ENCODE measurements at places on chromosomes 11 and 22. TPM values are rescaled to one million over a fixed set of nuclear protein-coding genes. Genes with fewer than 3 reads are reported as not detected.

DNA sequence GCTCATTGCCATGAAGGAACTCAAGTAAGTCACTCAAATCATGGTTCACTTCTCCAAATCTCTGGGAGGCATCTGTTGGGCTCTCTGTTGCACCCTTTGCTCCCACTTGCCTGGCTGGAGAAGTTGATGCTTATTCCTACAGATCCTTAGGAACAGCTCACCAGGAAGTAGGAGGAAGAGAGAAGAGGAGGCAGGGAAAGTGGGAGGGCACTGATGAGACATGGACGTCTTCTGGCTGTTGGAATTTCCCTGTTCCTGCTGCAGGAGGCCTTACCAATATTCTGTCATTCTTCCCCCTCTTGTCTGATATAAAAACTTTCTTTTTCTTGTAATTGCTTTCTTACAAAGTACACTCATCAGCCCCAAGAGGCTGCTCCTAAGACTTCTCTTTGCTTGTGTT lies 13.6 kb downstream of the POLR2F start:
- no peaks in the 10 kb centered on the region for H3K27me3 ChIP-seq
- no peak overlapping the region for H3K4me3 ChIP-seq
- H3K27ac ChIP-seq, result no peak overlapping the region
- peaks cover 18% of the 10 kb centered on the region for H3K36me3 ChIP-seq

- H3K4me3 ChIP-seq, result peak overlapping the region; percentile 99
- peaks cover 37% of the 10 kb centered on the region for H3K4me1 ChIP-seq
- peaks cover 38% of the 10 kb centered on the region for H3K36me3 ChIP-seq
- peak overlapping the region; percentile 94 for H3K27ac ChIP-seq
These were observed 1.5 kb downstream of the PTPRJ start for GRCh38 chr11:47981667-47982404.

- peaks cover 40% of the 10 kb centered on the region for H3K4me1 ChIP-seq
- DNase-seq, result peak; percentile 55
- peaks cover 33% of the 10 kb centered on the region for H3K27me3 ChIP-seq
- H3K27ac ChIP-seq, result no peak overlapping the region
- H3K36me3 ChIP-seq, result no peaks in the 10 kb centered on the region
These were observed 879 bp downstream of the TMEM121B start for GRCh38 chr22:17120281-17120680.

DNA sequence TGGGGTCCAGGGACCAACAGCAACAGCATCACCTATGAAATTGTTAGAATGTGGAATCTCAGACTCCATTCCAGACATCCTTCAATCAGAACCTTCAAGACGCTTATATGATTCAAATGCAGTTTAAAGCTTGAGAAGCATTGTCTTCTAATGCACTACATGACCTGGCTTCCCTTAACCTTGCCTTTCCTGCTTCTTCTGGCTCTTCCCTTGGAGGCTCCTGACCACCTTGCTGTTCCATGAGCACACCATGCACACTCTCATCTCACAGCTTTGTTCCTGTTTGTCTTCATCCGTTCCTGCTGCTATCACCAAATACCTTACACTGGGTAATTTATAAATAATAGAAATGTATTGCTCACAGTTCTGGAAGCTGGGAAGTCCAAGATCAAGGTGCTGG lies 26.1 kb downstream of the ZC3H12C start:
- no peak overlapping the region for H3K27ac ChIP-seq
- H3K27me3 ChIP-seq, result peaks cover 11% of the 10 kb centered on the region
- H3K4me3 ChIP-seq, result no peak overlapping the region
- H3K4me1 ChIP-seq, result no peaks in the 10 kb centered on the region
- no peaks in the 10 kb centered on the region for H3K36me3 ChIP-seq
- no peak for DNase-seq

GRCh38 chr22:26466196-26466595 lies 17.4 kb downstream of the HPS4 start:
- no peak for DNase-seq
- H3K36me3 ChIP-seq, result peaks cover 50% of the 10 kb centered on the region
- no peaks in the 10 kb centered on the region for H3K27me3 ChIP-seq
- H3K27ac ChIP-seq, result no peak overlapping the region

GRCh38 chr11:35011944-35012343 lies 95.5 kb downstream of the PDHX start:
- no peak for DNase-seq
- peaks cover 3% of the 10 kb centered on the region for H3K36me3 ChIP-seq
- H3K27me3 ChIP-seq, result peaks cover 11% of the 10 kb centered on the region
- H3K4me1 ChIP-seq, result peaks cover 54% of the 10 kb centered on the region
- no peak overlapping the region for H3K4me3 ChIP-seq

DNA sequence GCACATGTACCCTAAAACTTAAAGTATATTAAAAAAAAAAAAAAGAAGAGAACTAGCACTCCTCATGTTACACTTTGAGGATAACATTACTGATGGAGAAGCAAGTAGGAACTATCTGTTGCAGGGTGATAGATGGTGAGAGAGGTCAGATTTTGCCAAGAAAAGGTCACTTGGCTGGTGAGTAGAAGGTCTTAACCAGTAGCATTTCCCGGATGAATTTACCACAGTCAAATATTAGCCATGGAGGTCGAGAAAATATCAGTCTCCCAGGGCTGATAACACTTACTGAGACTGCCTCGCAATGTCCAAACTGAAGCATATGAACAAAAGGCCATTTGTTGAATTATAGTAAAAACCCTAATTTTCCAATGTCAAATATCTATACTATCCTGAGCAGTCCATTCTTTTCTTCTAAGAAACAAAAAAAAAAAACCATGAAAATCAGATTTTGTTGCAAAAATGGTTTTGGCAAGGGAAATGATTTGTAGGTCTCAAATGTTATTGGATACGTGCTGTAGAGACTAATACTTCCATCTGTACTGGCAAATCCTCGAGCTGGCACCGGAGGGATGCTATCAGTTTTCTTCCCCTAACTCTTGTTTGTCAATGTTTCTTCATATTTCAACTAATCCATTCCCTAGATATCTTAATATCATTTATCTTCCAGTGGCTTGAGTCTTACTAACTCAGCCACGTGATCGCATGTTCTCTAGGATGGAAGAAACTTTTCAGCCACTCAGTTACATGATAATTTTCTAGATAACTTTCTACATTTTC lies 14.5 kb upstream of the BBOX1 start:
- no peaks in the 10 kb centered on the region for H3K27me3 ChIP-seq
- no peak for DNase-seq
- no peaks in the 10 kb centered on the region for H3K4me1 ChIP-seq
- no peak overlapping the region for H3K27ac ChIP-seq
- no peak overlapping the region for H3K4me3 ChIP-seq

GRCh38 chr22:28183078-28183860 lies 264.2 kb upstream of the PITPNB start:
- no peaks in the 10 kb centered on the region for H3K36me3 ChIP-seq
- H3K4me1 ChIP-seq, result no peaks in the 10 kb centered on the region
- H3K27ac ChIP-seq, result no peak overlapping the region
- H3K27me3 ChIP-seq, result peaks cover 11% of the 10 kb centered on the region
- no peak overlapping the region for H3K4me3 ChIP-seq
- no peak for DNase-seq

- H3K27ac ChIP-seq, result no peak overlapping the region
- H3K36me3 ChIP-seq, result no peaks in the 10 kb centered on the region
- no peak overlapping the region for H3K4me3 ChIP-seq
- no peak for DNase-seq
- no peaks in the 10 kb centered on the region for H3K27me3 ChIP-seq
These were observed 24.1 kb downstream of the ADAMTS15 start for GRCh38 chr11:130472434-130472961.

GRCh38 chr11:110366291-110366690 lies 63.5 kb upstream of the FDX1 start:
- H3K4me3 ChIP-seq, result no peak overlapping the region
- peaks cover 12% of the 10 kb centered on the region for H3K4me1 ChIP-seq
- no peak for DNase-seq
- no peak overlapping the region for H3K27ac ChIP-seq
- H3K27me3 ChIP-seq, result no peaks in the 10 kb centered on the region

GRCh38 chr22:22097727-22098228 lies 115.2 kb upstream of the TOP3B start:
- DNase-seq, result no peak
- no peak overlapping the region for H3K4me3 ChIP-seq
- no peak overlapping the region for H3K27ac ChIP-seq
- H3K27me3 ChIP-seq, result peaks cover 40% of the 10 kb centered on the region

- peaks cover 41% of the 10 kb centered on the region for H3K27me3 ChIP-seq
- peaks cover 2% of the 10 kb centered on the region for H3K4me1 ChIP-seq
- no peak overlapping the region for H3K4me3 ChIP-seq
- H3K27ac ChIP-seq, result no peak overlapping the region
- no peaks in the 10 kb centered on the region for H3K36me3 ChIP-seq
These were observed 15.6 kb upstream of the NECTIN1 start for GRCh38 chr11:119744577-119744976.

DNA sequence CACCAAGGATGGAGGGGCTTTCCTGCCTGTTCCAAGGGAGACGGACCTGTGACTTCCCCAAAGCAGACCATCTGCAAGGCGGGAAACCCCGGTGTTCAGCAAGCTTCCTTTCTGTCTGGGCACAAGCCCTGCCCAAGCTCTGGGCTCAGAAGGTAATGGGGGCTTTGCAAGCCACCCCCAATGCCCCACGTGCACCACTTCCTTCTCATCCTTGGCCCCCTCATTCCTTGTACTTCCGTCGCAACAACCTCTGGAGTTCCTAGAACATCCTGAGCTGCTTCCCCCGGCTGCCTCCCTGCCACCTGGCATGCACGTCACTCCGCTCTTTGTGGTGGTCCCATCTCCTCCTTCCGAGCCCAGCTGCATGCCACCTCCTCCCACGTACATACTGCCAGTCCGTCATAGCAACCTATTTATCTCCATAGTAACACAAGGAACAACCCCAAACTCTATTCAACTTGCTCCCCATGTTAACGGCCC lies 3.9 kb downstream of the MYEOV start:
- H3K27ac ChIP-seq, result peak overlapping the region; percentile 78
- peak overlapping the region; percentile 65 for H3K4me3 ChIP-seq

- H3K27ac ChIP-seq, result no peak overlapping the region
- no peak overlapping the region for H3K4me3 ChIP-seq
- DNase-seq, result no peak
These were observed 55.0 kb upstream of the ZC3H12C start for GRCh38 chr11:110038201-110038600.

GRCh38 chr11:55795256-55795655 lies at the start of gene OR5D14:
OR5D14 (plus strand) TSS chr11:55795556; CDS start chr11:55795556, 0 bp downstream.
- H3K27ac ChIP-seq, result no peak within 1 kb of the TSS
- H3K4me3 ChIP-seq, result no peak within 1 kb of the TSS
- no peaks in the 10 kb centered on the region for H3K27me3 ChIP-seq
- DNase-seq, result no peak

GRCh38 chr11:30424321-30424720 lies 101.4 kb downstream of the ARL14EP start:
- no peak for DNase-seq
- no peak overlapping the region for H3K27ac ChIP-seq
- peaks cover 2% of the 10 kb centered on the region for H3K27me3 ChIP-seq
- no peaks in the 10 kb centered on the region for H3K4me1 ChIP-seq
- H3K4me3 ChIP-seq, result no peak overlapping the region

DNA sequence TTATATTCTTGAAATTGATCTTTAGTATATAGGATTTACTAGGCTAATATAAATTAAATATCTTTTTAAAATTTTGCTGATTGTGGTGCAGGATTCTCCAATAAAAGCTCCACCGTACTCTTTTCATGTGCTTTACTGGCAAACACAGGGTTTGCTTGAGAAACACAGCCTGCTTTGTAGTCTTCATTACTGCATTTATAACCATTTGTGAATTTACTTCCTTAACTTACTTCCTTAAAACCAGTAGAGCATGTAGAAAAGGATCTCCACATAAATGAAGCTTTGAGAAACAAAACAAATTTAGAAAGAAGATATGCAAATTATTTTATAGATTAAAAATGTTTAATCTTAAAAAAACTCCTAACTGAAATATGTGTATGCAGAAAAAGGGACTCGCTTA lies 28.8 kb downstream of the SWAP70 start:
- no peak overlapping the region for H3K4me3 ChIP-seq
- no peaks in the 10 kb centered on the region for H3K4me1 ChIP-seq
- H3K27ac ChIP-seq, result no peak overlapping the region
- H3K27me3 ChIP-seq, result no peaks in the 10 kb centered on the region
- peaks cover 13% of the 10 kb centered on the region for H3K36me3 ChIP-seq

DNA sequence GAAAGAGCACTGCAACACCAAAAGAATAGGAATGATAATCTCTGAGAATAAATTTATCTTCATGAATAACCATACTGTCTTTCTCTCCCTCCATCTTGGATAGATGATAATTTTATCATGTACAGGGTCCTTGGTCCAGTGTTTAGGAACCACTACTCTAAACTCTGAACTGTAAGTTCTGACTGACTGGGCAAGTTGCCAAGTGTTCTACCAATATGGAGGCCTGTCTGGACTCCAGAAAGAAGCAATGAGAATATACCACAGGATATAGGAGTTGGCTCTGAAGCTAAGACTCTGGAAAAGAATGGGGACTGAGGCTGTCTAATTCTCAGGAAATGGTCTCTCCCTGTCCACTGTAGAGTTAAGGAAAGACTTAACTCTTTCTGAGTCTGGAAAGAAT lies 1.5 kb downstream of the FHIP1B start:
- peak overlapping the region; percentile 23 for H3K4me3 ChIP-seq
- DNase-seq, result no peak
- H3K27me3 ChIP-seq, result no peaks in the 10 kb centered on the region
- no peak overlapping the region for H3K27ac ChIP-seq

- H3K27ac ChIP-seq, result no peak overlapping the region
- no peak overlapping the region for H3K4me3 ChIP-seq
- H3K4me1 ChIP-seq, result no peaks in the 10 kb centered on the region
- no peaks in the 10 kb centered on the region for H3K36me3 ChIP-seq
These were observed 293.2 kb downstream of the NTM start for GRCh38 chr11:131663405-131664200.

GRCh38 chr11:75465701-75466531 lies 32.9 kb upstream of the KLHL35 start:
- H3K4me1 ChIP-seq, result no peaks in the 10 kb centered on the region
- peaks cover 3% of the 10 kb centered on the region for H3K36me3 ChIP-seq
- H3K27ac ChIP-seq, result no peak overlapping the region
- no peak for DNase-seq

GRCh38 chr11:130442737-130443136 lies 5.7 kb upstream of the ADAMTS15 start:
- no peak for DNase-seq
- H3K4me3 ChIP-seq, result no peak overlapping the region
- H3K27ac ChIP-seq, result no peak overlapping the region

The FOLR3 gene
- total RNA-seq, result not detected

The LDLRAD3 gene
- total RNA-seq, result not detected

The DEUP1 gene
- not detected for total RNA-seq

The SMARCB1 gene
- total RNA-seq, result 65.6 TPM

The KLHL35 gene
- total RNA-seq, result 0.60 TPM

The PITPNB gene
- total RNA-seq, result 96.0 TPM

The GSTT2B gene
- not detected for total RNA-seq

The SMC1B gene
- total RNA-seq, result 0.81 TPM

The EHF gene
- not detected for total RNA-seq

The SLC25A18 gene
- not detected for total RNA-seq

The CDC42EP2 gene
- total RNA-seq, result 0.70 TPM
